ENCODE measurements at places on chromosomes 6 and 20.

DNA sequence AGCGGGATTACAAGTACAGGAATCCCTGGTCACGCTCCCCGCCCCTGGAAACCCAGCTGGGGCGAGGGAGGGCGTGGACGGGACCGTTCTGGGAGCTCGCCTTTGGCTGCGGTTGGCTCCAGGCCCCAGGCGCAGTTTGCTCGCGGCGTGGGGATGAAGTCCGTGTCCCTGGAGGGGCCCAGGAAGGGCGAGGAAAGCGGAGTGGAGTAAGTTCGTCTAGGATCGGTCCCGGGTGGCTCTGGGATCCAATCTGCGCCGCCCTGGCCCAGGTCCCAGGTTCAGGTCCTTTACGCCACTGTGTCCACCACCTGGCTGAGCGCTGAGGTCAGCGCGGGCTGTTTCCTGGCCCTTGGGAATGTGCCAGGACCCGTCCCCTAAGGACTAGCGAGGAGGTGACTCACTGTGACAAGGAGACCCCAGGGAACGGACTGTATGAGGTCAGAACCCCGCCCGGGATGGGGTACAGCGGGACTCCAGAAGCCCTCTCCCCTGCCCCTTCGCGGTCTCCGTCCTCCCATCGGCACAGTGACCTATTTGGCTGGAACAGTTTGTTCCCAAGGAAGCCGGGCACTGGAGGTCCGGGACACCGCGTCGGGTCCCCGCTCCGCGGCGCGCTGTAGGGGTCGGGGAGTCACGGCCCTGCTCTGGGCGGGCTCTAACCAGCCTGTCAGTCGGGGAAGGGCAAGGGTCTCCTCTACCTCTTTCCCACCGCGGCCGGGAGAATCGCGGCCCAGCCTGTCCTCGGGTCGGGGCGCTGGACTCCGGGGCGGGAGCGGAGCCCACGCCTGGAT, 724 bp downstream of the CDKN1A start:
- peak; percentile 73 for DNase-seq

- no peak for DNase-seq
These were observed 178.7 kb downstream of the TBXT start for GRCh38 chr6:165988757-165989456.

GRCh38 chr6:70709826-70710225, 42.1 kb downstream of the SMAP1 start:
- DNase-seq, result peak; percentile 85

DNA sequence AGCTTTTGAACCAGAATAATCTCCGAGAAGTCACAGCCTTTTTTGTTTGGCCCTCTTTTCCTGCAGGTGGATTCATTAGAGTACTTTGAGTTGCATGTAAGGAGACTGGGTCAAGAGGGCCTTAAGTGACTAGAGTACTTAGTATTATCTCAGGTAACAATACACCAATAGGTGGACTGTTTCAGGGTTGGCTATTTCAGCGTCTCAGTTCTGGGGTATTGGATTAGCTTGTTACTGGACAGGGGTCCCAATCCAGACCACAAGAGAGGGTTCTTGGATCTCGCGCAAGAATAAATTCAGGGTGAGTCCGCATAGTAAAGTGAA, 47.3 kb upstream of the SLC9A8 start:
- no peak for DNase-seq

DNA sequence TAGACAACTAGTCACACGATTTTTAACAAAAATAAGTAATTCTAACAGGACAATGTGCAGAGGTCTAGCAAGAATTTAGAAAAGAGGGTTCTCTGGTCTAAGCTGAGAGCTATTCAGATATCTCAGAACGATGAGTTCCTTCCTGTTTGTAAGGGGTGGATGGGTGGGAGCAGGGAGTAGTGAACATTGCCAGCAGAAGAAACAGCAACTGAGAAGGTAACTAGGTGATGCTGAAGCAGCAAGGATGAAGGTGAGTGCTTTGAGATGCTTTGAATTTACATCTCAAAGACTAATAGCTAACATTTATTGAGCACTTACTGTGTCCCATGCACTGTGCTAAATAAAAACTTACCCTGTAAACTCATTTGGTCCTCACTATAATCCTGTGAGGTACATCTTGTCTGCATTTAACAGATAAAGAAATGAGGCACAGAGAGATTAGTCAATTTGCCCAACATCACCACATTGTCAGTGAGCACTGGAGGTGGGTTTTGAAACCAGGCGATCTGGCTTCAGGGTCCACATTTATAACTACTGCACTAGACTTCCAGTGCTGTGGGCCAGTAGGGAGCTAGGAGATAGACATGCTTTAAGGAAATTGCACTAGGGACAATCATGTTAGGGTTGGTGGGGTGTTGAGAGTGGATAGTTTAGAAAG, 15.7 kb downstream of the BRD2 start:
- DNase-seq, result no peak

GRCh38 chr6:39553860-39554802, 171.1 kb downstream of the KIF6 start:
- peak; percentile 32 for DNase-seq

DNA sequence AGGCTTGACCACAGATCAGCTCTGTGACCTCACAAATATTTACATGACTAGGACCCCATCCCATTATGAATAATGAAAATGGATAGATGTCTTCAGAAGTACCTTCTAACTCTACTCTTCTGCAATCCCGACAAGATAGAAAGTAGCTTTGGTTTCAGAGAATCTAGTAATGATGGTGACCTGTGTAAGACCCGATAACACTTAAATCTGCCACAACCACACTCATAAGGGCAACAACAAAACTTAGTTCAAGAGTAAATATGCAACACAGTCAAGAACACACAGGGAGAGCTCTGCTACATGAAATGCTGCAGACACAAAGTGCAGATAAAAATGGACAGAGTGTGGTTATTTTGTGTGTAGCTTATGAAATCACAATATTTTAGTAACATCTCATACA, 9.6 kb downstream of the CHD6 start:
- DNase-seq, result no peak

- peak; percentile 18 for DNase-seq
These were observed 207.6 kb upstream of the MYLIP start for GRCh38 chr6:15921243-15921642.

All from fibroblast of mammary gland (primary cell).